ENCODE measurements at places on chromosomes 2 and 18.

GRCh38 chr2:223306371-223306770 lies 254.4 kb downstream of the KCNE4 start:
- DNase-seq = no peak

DNA sequence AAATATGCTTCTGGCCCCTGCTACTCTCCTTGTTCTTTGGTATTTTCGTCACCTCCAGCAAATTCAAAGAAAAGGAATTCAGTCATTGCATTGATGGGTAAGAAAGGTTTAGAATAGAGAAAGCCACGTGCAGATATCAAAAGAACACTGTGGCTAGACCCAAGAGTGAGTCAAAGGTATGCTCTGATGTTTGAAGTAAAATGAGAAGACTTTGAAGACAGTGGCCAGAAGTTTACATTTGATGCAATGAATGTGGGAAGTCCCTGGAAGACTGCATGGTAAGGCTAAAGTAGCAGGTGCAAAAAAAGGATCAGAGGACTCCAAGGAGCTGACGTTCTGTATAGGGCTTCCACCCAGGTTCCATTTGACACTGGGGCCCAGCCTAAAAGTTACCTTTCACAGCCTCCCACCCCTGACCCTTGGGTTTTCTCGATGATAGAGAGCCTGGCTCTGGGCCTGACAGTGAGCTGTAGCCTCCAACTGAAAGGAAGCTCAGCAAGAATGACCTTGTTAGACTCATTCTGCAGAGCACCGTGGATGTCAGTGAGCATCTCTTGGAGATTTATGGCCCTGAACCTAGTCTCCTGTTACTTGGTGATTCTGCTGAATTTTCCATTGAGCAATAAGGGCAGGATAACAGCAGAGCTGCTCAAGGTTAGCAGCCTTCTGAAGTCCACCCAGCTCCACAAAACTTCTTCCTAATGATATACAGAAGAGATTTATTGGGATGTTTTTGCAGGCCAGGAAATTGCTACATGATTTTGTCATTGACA lies 223.7 kb upstream of the RBBP8 start:
- no peak for DNase-seq

GRCh38 chr2:104702031-104702850 lies 151.7 kb upstream of the POU3F3 start:
- DNase-seq = no peak

DNA sequence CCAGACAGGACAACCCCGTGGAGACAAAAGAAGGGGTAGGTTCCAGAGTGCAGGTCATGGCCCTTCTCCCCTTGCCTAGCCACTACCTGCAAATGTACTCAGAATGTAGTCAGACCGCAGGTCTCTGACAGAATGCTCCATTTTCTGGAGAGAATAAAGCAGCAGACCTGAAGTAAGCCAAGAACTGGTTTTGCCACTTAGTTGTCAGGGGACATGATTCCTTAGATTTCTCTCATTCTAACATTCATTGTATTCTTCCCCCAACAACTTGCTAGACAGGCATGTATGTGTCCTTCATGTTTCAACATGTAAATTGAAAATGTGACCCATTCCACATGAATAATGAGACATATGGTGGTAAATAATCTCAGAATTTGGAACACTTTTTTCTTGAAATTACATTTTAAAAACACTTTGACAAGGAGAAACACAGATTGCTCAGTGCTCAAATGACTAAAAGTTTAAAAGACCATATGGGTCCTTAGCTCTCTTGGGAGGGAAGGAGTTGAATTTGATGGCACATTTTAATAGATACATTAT lies 142.4 kb downstream of the CCBE1 start:
- no peak for DNase-seq

DNA sequence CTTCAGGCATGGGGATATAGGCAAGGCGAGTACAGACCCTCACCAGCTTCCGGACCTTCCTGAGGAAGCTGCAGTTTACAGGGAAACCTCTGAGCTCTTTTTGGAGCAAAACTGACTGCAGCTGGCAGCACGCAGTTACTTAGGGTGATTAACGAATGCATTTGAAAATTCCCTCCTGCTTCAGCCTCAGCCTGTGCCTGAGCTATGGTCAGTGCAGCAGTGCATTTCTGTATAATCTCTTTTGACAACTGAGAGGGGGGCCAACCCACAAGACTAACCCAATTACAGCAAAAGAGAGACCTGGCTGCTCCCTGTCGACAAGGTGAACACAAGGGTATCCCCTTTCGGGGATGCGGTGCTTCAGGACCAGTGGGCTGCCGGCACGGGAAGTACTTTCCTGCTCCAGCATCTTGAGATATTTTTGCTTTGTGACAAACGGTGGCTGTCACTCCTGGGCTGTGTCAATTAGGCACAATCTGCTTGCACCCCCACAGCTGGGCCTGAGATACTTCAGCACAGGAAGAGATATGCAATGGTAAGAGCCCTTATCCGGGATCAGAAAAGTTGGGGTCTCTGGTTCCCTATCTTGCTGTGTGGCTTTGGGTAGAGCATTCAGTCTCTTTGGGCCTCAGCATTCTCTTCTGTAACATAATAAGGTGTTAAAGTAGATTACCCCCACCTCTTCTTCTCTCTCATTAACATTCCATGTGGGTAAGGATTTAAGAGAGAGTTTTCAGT lies 141.0 kb downstream of the TMEM17 start:
- no peak for DNase-seq

GRCh38 chr2:37851428-37851827 lies 73.7 kb upstream of the RMDN2 start:
- DNase-seq = no peak

DNA sequence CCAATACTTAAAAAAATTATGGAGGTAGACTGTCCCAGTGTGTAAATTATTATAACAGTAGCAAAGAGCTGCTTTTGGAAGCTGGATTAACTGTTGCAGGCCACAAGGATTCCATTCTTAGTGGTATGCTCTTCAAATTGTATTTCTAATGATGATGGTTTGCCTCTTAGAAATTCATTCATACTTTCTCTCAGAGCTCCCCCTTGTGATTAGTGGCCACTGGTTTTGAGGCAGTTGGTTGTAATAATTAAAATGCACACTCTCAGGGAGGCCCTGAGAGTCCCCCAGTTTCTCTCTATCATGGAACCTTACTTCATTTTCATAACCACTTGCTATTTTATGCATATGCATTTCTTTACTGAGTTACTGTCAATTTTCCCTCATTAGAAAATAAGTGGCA lies 122.5 kb downstream of the PLA2R1 start:
- no peak for DNase-seq

DNA sequence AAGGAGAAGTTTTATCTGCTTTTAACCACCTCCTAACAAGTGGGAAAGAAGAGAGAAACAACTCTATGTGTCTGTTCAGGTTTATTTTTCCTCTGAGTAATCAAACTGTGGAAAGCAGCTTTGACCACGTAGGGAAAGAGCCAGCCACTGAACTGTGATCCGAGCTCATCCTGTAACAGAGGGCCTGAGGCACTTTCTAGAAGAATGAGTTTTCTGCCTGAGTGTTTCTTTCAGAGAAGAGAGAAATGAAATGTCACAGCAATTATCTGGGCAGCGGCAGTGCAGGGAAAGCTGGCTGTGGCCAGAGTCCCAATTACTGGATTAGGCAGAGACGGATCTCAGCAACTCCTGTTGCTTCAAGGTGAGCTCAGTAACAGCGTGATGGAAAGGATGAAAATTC lies 151.9 kb downstream of the CD226 start:
- DNase-seq = no peak

- no peak for DNase-seq
Measured at GRCh38 chr2:177520324-177520723, 127.8 kb downstream of the AGPS start.

- no peak for DNase-seq
Measured at GRCh38 chr2:207925601-207926000, 99.7 kb downstream of the PLEKHM3 start.

- no peak for DNase-seq
Measured at GRCh38 chr2:168200930-168201583, 46.3 kb downstream of the STK39 start.

DNA sequence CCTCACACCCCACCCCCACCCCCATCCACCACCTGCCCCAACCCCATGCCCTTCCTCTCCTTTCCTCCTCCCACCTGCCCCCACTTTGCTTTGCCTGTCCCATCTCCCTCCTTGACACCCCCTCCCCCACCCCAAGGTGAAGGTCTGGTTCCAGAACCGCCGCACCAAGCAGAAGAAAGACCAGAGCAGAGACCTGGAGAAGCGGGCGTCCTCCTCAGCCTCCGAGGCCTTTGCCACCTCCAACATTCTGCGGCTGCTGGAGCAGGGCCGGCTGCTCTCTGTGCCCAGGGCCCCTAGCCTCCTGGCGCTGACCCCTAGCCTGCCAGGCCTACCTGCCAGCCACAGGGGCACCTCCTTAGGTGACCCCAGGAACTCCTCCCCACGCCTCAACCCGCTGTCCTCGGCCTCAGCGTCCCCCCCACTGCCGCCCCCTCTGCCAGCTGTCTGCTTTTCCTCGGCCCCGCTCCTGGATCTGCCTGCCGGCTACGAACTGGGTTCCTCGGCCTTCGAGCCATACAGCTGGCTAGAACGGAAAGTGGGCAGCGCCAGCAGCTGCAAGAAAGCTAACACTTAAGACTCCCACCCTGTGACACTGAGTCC lies 3.0 kb upstream of the ATP6V1B1 start:
- DNase-seq = no peak

DNA sequence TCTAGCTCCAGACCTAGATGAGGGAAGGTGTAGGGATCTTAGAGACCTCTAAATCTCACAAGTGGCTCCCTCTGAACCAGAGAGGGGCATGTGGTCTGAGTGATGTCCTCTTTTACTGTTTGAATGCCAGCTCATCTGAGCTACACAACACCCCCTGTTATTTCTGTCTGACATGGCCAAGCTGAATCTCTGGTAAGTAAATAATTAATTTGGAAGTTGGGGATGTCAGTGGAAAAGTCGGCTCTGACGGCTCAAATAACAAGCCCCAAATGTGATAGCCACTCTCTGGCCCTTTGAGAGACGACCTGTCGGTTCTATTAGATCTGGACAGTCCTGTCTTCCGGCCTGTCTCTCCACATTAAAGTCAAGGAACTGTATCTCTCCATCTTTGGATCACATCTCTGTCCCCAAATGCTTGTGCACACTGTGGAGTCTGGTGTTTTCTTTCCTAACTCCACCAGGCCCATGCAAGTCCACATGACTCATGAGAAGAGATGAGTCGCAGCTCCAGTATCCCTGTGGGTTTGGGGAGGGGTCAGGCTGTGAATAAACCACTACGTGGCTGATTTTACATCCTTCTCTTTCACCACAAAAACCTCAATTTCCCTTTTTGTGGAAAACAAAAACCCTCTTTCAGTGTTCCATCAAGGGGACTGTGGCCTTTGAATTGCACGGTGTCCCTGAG lies 52.5 kb downstream of the SETBP1 start:
- no peak for DNase-seq

- no peak for DNase-seq
Measured at GRCh38 chr18:79327199-79327721, 68.5 kb upstream of the NFATC1 start.

DNA sequence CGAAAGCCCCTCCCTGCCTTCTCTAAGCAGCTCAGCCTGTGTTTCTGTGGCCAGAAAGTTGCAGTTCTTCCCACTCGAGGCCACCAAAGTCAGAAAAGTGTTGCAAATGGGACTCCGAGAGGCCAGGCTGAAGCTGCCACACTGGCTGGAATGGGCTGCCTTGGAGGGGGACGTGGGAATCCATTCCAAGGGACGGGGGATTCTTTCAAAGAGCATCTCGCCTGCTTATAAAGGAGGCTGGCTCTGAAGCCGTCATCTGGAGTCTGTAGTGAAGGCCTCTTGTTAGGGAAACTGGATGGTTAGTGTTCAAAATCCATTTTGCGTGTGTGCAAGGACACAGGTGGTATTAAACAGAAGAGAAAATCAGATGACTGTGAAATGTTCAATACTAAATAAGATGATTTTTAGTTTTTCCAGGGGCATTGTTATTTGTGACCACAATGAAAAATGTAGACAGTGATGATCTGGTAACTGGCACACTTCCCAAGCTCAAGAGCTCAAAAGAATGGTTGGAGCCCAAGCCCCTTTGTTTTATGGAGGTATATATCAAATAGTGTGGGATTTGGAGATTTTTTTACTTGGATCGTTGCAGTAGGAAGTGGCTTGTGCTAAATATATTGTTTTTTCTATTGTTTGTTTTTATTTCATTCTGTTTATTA lies 782 bp downstream of the FAM228B start:
- no peak for DNase-seq

GRCh38 chr2:69034845-69035244 lies 21.9 kb downstream of the ANTXR1 start:
- no peak for DNase-seq

GRCh38 chr2:169105476-169105875 lies 36.1 kb downstream of the DHRS9 start:
- no peak for DNase-seq

DNA sequence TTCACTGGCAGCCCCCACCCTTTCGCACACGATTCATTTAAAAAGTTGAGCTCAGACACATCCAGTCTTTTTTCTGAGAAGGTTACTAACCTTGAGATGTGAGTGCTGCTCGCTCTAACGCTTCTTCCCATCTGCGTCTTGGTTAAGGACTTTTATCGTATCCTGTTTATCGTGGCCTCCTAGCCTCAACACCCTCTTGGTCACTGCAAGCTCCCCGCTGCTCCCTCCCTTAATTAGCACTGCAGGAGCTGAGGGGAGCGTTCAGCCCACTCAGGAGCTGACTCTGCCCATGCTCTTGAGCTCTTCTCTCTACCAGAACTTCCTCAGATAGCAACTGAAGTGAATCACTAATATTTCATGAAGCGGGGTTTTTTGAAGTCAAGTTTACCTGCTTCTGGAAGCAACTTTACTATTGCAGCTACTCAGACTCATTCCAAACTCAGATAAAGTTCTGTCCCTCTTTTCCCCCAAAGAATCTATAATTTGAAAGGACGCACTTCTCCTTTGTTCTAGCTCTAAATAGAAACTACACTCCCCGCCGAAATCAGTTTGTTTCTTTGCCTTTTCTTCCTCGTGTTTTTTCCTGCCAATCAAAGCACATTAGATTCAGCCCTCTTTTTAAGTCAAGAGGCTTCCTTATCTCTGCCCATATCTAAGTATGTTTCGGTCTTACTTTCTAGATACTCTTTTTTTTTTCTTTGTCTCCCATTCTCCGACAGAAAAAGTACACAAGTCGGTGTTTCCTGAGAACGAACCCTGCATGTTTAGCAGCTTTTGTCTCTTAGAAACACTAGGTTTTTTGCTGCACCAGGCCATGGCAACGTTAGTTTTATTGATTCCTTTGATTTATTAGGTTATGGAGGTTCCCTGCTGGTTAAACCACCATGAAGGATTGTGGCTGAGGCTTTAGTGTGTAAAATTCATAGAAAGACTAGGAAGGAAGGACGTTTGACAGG lies 9.3 kb upstream of the CD226 start:
- DNase-seq = no peak

DNA sequence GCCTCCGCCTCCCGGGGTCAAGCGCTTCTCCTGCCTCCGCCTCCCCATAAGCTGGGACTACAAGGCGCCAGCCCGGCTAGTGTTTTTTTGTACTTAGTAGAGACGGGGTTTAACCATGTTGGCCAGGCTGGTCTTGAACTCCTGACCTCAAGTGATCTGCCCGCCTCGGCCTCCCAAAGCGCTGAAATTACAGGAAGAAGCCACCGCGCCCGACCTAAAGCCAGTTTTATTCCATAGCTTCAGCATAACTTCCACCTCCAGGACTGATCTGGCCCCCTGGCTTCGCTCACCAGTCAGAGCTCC lies 783 bp upstream of the TXNL4A start:
- no peak for DNase-seq

- DNase-seq = no peak
Measured at GRCh38 chr18:48893608-48894600, 56.9 kb downstream of the SMAD7 start.
